ENCODE measurements at places on chromosomes 2 and 18.

DNA sequence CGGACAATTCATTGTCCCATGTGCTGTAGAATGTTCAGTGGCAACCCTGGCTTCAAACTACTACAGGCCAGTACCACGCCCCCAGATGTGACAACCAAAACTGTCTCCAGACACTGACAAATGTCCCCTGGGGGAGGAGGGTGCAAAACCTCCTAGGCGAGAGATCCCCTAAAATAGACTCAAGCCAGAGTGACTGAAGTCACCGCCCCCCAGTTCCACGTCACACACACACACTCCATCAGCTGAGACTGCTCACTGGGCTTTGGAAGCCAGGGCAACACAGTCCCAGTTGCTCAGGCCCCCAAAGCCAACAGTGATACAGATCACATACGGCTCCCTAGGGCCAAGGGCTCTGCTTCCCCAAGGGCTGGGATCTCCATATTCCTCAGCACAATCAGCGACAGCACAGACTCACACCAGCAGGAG lies 19.1 kb downstream of the HDAC4 start:
- DNase-seq: no peak

DNA sequence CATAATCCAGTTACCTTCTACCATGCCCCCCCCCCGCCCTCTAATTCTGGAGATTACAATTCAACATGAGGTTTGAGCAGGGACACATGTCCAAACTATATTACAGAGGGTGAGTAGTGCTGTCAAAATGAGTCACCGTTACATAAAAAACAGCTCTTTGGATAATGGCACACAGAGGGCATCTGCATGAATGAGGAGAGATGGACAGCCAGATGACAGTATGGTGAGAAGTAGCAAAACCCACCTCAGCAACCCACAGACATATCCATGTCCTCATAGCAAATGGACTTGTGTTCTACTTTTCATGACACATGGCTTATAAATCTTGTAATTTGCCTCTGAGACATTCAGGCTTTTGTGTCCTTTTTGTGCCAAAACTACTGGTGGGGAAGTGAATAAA lies 132.0 kb downstream of the EML6 start:
- DNase-seq: no peak

- DNase-seq: no peak
Observed at GRCh38 chr18:44883671-44884070, 203.0 kb downstream of the SETBP1 start.

DNA sequence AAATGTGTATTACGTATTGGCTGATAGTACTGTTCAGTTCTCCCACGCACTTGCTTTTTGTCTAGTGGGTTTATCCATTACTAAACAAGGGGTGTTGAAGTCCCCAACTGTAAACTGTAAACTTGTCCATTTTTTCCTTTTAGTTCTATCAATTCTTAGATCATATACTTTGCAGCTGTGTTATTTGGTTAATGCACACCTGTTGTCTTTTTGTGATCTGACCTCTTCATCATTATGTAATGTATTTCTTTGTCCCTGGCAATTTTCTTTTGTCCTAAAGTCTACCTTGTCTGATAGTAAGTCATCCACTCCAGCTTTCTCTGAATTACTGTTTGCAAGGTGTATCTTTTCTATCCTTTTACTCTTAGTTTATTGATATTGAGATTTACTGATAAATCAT lies 21.9 kb downstream of the MCEE start:
- no peak for DNase-seq
